ENCODE measurements at places on chromosomes 5 and 9. TPM values are rescaled to one million over a fixed set of nuclear protein-coding genes. Genes with fewer than 3 reads are reported as not detected.

- H3K27me3 ChIP-seq, result no peaks in the 10 kb centered on the region
- no peaks in the 10 kb centered on the region for H3K4me1 ChIP-seq
- no peaks in the 10 kb centered on the region for H3K36me3 ChIP-seq
- no peak for DNase-seq
- H3K27ac ChIP-seq, result no peak overlapping the region
Measured at GRCh38 chr5:142222866-142223558, 101.8 kb downstream of the SPRY4 start.

GRCh38 chr9:100087218-100087617, 11.6 kb downstream of the ERP44 start:
- no peaks in the 10 kb centered on the region for H3K27me3 ChIP-seq
- H3K27ac ChIP-seq, result no peak overlapping the region
- H3K4me3 ChIP-seq, result no peak overlapping the region
- H3K4me1 ChIP-seq, result peaks cover 18% of the 10 kb centered on the region
- DNase-seq, result no peak

DNA sequence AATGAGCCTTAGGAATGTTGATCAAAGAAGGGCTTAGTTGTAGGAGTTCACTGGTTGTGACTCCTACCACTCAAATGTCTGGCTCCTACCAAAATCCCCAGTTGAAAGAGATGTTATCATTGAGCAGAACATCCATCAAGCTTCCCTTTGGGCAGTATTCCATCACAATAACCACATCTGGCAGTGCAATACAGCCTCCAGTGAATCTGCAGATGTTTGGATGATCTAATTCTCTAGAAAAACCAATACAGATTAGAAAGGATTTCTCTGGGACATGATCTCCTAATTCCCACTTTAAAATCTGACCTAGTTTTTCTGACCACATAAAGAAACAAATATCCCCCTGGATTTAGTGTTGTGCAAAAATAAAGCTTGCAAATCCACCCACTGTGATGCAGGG, 81.6 kb downstream of the TMEM215 start:
- no peak overlapping the region for H3K27ac ChIP-seq
- no peaks in the 10 kb centered on the region for H3K4me1 ChIP-seq
- no peaks in the 10 kb centered on the region for H3K36me3 ChIP-seq
- H3K4me3 ChIP-seq, result no peak overlapping the region
- H3K27me3 ChIP-seq, result no peaks in the 10 kb centered on the region

GRCh38 chr9:13942695-13943094, 371.2 kb downstream of the NFIB start:
- no peaks in the 10 kb centered on the region for H3K36me3 ChIP-seq
- no peak for DNase-seq
- H3K27ac ChIP-seq, result no peak overlapping the region
- H3K4me1 ChIP-seq, result peaks cover 4% of the 10 kb centered on the region
- H3K27me3 ChIP-seq, result no peaks in the 10 kb centered on the region
- no peak overlapping the region for H3K4me3 ChIP-seq

The CDC25C gene
- 0.09 TPM for total RNA-seq

- H3K4me1 ChIP-seq, result no peaks in the 10 kb centered on the region
- no peak for DNase-seq
- H3K27ac ChIP-seq, result no peak overlapping the region
- no peaks in the 10 kb centered on the region for H3K27me3 ChIP-seq
- no peak overlapping the region for H3K4me3 ChIP-seq
Measured at GRCh38 chr5:77218263-77218662, 7.8 kb downstream of the PDE8B start.

The JAKMIP2 gene
- total RNA-seq, result 0.57 TPM

The SLC1A3 gene
- 5.3 TPM for total RNA-seq

GRCh38 chr9:124805186-124805585, 28.3 kb downstream of the OLFML2A start:
- peaks cover under 1% of the 10 kb centered on the region for H3K4me1 ChIP-seq
- DNase-seq, result no peak
- no peak overlapping the region for H3K27ac ChIP-seq
- no peaks in the 10 kb centered on the region for H3K36me3 ChIP-seq

GRCh38 chr5:41637869-41638268, 127.5 kb upstream of the PLCXD3 start:
- no peak overlapping the region for H3K27ac ChIP-seq
- H3K4me1 ChIP-seq, result no peaks in the 10 kb centered on the region
- no peaks in the 10 kb centered on the region for H3K36me3 ChIP-seq
- no peak for DNase-seq

Measured in pancreas (tissue), 10 donors.